MCF 10A (cell line): ENCODE measurements at places on chromosomes 5 and 9.

DNA sequence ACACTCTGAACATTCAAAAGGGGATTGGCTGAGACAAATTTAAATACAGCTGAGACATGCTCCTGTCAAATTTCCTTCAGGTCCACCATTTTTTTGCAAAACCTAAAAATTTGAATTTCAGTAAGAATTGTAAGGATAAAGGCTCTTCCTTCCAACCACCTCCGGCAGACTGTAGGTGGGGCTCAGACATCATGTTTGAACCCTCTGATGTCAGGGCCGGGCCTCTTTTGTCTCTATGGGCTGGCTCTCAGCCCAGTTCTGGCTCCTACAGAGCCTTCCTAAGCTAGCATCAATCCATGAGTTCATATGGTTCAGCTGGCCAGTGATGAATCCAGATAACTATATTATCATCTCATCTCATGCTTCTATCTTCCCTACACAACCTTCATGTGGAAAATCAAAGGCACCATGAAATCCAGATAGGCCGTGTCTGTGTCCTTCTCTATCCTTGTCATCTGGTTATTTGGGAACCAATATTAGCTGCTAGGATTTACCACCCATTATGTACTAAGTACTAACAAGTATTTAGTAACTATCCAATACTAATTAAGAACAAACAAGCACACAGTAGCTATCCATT is 44.2 kb downstream of the NIPSNAP3B start:
- no peaks in the 10 kb centered on the region for H3K36me3 ChIP-seq
- H3K27me3 ChIP-seq, result no peaks in the 10 kb centered on the region
- no peak overlapping the region for H3K4me3 ChIP-seq
- peak; percentile 63 for DNase-seq
- no peak overlapping the region for H3K27ac ChIP-seq
- peaks cover 19% of the 10 kb centered on the region for H3K4me1 ChIP-seq

GRCh38 chr9:113425072-113425471 is 14.5 kb downstream of the C9orf43 start:
- no peak overlapping the region for H3K27ac ChIP-seq
- H3K4me1 ChIP-seq, result peaks cover 6% of the 10 kb centered on the region
- H3K27me3 ChIP-seq, result no peaks in the 10 kb centered on the region
- no peaks in the 10 kb centered on the region for H3K36me3 ChIP-seq

- no peaks in the 10 kb centered on the region for H3K27me3 ChIP-seq
- H3K36me3 ChIP-seq, result peaks cover 46% of the 10 kb centered on the region
- no peak overlapping the region for H3K27ac ChIP-seq
- no peak overlapping the region for H3K4me3 ChIP-seq
Measured at GRCh38 chr5:31556461-31556860, 24.4 kb downstream of the C5orf22 start.

DNA sequence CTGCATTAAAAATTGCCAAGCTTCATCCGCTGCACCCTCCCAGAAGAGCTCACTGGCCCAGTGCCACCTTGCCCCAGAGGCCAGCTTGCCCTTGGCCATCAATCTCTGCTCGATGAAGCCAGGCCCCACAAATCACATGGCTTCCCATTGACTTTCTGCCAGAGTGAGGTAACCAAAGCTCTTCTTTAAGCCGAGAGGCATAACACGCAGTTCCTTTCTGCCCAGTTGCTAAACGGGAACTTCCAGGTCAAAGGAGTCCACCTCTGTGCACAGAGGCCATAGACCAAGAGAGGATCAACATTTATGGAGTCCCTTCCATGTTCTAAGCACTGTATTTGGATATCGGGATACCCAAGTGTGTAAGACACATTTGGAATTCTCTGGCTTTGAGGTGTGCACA is 208.8 kb downstream of the KIF4B start:
- H3K27ac ChIP-seq, result no peak overlapping the region
- no peaks in the 10 kb centered on the region for H3K36me3 ChIP-seq
- no peaks in the 10 kb centered on the region for H3K27me3 ChIP-seq
- no peaks in the 10 kb centered on the region for H3K4me1 ChIP-seq
- no peak for DNase-seq

DNA sequence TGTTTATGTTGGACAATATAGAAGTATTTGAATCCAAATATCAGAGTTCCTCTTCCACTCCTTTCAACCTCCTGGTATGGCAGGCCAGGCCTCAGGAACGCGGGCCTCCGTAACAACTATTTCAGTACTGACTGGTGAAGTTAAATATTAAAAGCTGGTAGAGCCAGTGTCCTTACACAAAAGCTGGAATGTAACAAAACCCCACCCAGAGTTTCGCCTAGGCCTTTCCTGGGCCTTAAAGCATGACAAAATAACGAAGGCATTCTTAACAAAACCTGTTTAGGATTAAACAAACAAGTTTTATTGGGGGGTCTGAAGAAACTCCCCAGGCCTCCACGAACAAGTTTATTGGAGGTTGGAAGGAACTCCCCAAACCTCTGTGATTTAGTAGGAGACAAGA is 61.6 kb upstream of the GNE start:
- DNase-seq, result no peak
- no peak overlapping the region for H3K27ac ChIP-seq
- H3K4me3 ChIP-seq, result no peak overlapping the region
